Smooth muscle cell of the brain vasculature (primary cell): ENCODE measurements at places on chromosomes 7 and 10.

- DNase-seq, result no peak
These were observed 127.8 kb downstream of the EMX2 start for GRCh38 chr10:117670116-117670904.

DNA sequence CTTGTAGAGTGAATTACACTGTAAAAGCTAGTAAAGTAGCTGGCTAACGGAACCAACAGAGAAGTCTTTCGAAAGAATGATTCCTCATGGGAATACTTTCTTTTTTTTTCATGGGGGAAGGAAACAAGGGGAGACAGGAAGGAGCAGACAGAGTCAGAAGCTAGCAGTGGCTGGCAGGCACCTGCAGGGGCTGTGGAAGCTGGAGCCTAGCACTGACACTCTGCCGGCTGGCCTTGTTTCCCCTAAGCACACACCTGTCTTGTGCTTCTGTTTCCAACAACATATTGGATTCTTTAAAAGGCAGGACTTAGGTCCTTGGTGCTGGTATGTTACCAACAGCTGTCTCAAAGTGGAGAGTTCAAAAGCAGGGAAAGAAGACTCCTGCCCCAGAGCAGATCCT, 24.7 kb downstream of the NOD1 start:
- DNase-seq, result no peak

- peak; percentile 13 for DNase-seq
These were observed 40.4 kb upstream of the DLX5 start for GRCh38 chr7:97064972-97065587.

DNA sequence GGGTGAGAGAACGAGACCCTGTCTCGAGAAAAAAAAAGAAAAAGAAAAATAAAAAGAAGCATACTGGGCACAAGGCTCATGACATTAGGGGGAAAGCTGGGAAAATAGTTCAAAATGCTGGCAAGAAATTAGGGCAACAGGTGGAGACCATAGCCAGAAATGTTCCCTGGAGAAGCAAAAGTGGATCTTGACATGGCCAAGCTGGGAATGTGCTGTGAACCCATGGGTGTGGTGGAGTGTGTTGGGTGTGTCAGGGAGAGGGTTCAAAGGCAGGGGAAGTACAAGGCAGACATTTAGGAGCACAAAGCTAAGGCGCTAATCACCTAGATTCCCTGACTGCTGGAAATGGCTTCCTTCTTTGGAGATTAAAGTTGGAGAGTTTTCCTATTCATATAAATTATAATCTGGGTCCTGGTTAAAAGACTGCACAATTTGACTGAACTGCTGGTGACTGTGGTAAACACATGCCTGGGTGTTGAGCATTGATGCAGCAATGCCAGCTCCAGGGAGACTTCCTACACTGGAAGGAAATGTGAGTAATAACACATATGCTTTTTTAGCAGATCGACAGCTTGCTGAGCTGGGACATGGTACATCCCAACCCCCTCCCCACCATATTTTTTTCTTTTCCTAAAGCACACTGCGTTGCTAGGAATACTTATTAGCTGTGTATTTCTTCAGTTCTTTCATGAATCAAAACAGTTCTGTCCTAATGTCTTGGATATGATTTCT, 70.1 kb upstream of the ARHGAP21 start:
- no peak for DNase-seq

- no peak for DNase-seq
These were observed 45.0 kb upstream of the DIP2C start for GRCh38 chr10:734481-734880.

- DNase-seq, result no peak
These were observed 11.8 kb downstream of the CFAP69 start for GRCh38 chr7:90256778-90257177.

DNA sequence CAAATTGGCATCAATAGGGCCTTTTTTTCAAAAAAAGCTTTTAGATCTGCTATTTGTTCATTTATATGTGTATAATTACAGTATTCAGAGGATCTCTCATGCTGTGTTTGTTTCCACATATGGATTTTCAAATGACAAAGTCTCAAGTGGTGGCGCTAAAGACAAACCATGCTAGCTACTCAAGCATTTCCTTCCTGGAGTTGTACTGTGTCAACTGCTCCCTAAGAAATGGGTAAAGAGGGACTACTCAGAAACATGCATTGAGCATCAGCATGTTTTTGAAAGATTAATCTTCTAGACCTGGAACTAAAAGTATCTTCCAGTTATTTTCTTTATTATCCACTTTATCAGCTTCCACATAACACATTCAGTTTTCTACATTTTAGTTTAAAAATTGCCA, 12.7 kb downstream of the CNTNAP2 start:
- DNase-seq, result no peak

DNA sequence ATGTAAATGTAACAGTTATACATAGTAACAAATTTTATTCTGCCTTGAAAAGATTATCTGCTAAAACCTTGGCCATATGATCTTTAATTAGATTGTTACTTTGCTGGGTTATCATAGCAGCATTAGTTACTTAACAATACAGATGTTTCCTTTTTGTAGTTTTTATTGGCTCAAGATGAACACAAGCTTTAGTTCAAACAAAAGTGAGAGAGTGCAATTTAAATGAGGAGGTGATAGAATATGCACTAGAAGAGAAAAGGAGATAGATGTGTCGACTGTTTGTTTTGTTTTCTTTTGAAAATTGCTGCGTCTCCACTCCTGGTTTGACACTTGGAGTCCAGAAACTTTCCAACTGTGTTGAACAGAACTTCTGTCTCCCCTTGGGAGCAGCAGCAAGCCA, 91.4 kb upstream of the CAV2 start:
- DNase-seq, result no peak

DNA sequence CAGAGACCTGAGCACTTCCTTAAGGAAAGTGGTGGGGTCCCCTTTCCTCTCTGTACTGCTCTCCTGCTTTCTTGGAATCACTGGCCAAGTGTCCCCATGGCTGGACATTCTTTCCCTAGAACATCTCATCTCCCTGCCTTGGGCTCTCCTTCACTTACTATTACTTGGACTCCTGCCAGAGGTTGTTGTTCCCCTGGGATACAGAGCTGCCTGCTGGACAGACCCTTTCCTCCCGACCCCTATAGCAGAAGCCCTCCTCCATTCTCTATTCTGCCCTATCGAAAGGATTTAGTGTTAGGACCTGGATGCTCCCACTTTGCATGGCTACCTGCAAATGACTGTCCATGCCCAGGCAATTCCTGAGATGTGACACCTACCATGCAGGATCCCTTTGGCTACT, 164.3 kb upstream of the PODXL start:
- no peak for DNase-seq

GRCh38 chr7:137404660-137405317, 61.3 kb upstream of the PTN start:
- DNase-seq, result no peak
